ENCODE measurements at places on chromosomes 2 and 18.

DNA sequence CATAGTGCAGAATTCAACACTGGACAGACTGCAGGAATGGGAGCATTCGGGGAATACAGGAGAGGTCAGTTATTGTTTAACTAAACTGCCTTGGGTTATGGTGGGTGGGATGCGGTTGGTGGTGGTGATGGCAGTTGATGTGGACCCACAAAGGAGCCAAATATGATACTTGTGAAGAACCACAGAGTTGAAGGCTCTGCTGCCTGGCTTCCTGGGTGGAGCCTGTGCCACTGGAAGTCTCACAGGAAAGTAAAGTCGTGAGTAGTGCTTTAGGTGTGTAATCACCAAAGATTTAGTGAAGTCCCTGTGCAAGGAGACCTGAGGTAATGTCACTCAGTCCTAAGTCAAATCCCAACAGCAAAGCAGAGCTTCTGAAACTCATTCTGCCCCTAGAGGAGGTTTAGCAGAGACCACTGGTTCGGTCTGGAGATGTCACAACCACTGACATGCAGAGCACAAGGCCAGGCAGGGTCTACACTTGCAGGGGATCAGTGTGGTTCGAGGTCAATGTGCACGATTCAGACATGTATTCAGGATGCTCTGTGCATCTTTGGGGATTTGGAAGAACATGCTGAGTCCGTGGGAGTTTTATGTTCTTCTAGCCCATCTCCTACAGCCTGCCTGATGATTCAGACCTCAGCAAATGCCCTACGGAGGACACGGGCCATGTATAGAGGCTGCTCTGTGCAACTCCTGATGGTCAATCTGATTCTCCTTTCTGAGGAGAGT lies 1150.9 kb downstream of the RPIA start:
- DNase-seq, result no peak

DNA sequence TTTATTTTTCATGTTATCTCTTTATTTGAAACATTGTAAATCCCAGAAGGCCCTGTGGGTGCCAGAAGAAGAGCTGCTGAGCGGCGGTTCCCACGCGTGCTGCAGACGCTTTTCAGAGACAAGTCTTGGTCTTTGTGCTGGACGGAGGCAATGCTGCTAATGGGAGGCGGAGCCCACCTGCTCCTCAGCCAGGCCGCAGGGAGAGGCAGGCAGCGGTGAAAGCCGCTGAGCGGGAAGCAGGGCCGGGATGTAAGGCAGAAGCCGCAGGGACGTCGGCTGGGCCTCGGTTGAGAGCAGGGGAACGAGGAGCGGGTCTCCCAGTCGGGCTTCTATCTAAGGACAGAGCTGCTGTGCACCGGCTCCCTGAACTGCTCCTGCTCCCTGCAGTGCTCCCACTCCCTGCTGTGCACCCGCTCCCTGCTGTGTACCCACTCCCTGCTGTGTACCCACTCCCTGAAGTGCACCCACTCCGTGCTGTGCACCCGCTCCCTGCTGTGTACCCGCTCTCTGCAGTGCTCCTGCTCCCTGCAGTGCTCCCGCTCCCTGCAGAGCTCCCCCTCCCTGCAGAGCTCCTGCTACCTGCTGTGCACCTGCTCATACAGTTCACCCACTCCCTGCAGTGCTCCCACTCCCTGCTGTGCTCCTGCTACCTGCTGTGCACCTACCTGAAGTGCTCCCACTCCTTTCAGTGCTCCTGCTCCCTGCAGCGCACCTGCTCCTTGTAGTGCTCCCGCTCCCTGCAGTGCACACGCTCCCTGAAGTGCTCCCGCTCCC lies 16.4 kb downstream of the TMEM18 start:
- DNase-seq, result no peak

- DNase-seq, result no peak
Observed at GRCh38 chr2:171762879-171763573, 75.8 kb downstream of the DYNC1I2 start.

DNA sequence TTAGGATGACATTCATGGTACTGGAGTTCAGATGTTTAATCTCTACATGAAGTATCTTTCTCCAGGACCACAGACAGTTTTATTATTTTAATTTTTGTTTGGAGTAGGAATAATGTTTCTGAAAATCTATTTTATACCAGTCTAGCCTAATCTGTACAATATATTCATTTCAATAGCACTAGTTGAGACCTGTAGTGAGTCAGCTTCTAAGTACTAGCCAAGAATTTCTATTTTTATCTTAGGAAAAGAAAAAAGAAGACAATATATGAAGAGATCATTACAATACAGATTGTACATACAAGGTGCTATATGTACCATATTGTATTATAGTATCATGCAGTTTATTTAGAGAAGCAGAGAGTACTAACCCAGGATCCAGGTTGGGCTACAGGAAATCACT lies 826.9 kb upstream of the PIK3C3 start:
- no peak for DNase-seq

DNA sequence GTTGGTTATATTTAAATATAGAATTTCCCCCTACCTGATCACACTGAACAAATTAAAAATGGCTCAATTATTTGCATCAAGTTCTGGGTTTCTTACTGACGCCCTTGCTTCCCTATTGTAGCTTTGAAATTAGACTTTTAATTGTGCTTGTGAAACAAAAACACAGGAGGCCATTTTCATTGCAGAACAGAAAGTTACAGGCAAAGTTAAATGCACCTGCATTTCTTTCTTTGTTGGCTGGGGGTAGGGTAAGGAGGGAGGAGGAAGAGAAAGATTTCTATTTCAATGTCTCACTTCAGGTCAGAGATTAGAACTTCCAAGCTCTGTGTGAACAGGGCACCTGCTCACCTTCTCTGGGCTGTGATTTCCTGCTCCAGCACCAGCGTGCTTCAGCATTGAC lies 199.6 kb downstream of the BCL11A start:
- no peak for DNase-seq

- no peak for DNase-seq
Observed at GRCh38 chr2:45691171-45691999, 39.9 kb downstream of the PRKCE start.

- DNase-seq, result no peak
Observed at GRCh38 chr2:71449343-71449742, 4.0 kb upstream of the DYSF start.

DNA sequence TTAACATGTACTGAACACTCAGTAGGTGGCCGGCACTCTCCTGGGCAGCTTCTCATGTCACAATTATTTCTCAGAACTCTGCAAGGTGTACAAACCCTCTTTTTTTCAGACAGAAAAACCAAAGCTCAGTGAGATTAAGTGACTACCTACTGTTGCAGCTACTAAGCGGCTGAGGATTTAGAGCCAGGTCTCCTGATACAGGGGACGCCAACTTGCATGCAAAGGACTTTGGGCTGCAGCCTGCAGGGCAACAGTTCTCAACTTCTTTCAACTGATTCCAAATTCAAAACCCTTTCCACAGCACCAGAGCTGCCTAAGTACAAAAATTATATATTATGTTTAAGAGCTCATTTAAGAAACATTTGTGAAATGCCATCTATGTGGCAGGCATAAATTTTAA lies 177.6 kb downstream of the SUCLG1 start:
- no peak for DNase-seq

Data from nucleus accumbens (tissue), 56 donors.